ENCODE measurements at places on chromosomes 7 and 10.

DNA sequence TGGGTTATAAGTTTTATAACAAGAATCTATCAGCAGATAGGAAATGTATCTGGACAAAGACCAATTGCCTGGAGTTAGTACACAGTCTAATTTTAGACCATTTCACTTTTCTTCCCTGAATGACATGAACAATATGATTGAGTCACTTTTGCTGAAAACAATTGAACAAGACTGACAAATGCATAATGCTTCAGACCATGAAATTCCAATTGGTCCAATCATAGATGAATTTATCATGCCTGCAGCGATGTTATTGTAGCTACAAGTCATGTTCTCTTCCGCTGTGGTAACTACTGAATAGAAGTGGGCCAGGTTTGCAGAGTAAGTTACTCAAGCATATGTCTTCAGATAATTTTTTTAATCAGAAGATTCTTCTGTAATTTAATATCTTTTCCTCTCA is 73.4 kb downstream of the VSTM2A start:
- DNase-seq: no peak

DNA sequence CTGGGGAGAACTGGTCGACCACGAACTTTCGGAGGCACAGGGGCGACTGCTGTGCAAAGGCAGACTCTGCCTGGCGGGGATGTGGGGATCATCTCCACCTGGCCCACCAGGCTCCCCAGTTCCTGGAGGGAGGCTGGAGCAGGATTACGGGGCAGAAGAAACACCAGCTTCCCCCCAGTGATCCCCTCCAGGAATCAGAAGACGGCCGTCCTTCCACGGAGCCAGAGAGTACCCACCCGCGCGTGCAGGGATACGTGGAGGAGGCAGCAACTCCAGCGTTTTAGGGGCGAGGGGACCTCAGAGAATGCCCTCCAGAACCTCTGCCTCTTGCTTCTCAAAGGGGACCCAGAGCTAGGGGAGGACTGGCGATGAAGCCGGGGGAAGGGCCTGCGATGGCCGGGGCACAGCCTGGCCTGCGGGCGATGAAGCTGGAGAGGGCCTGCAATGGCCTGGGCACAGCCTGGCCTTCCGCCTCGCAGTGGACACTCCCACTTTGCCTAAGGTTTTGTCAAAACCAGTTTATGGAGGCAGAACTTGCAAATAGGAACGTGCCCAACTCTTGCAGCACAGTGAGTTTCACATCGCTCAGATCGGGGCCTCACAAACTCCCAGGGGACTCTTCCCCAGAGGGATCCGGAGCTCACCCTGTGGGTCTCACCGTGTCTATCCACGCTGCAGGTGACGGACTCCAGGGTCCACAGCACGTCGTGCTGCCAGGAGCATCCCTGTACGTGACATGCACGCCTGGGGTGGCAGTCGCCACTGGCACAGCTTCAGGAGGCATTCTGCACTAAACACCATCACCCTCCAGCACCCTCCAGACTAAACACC is 77.9 kb upstream of the PDGFA start:
- no peak for DNase-seq

DNA sequence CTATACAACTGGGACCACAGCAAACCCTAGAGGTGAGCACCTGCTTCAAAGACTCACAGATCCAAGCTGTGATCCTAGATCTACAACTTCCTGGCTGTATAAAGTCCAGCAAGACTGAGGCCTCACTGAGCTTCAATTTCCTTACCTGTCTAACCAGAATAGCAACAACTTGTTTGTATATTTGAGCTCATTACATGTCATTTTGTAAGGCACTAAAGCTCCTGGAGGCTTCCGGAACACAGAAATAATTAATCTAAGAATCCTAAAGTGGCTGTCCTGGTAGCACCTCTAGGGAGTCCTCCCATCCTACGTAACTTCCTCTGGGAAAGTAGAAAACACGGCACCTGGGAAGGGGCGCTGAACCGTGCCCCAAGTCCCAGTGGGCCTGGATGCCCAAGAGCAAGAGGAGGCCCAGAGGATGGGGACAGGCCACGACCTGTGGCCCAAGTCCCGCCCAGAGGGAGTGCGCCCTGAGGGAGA is 39.4 kb downstream of the HK1 start:
- DNase-seq: no peak

GRCh38 chr7:5388905-5389433 is 34.7 kb downstream of the TNRC18 start:
- DNase-seq: no peak

GRCh38 chr7:17236171-17236570 is 62.3 kb upstream of the AHR start:
- DNase-seq: no peak

DNA sequence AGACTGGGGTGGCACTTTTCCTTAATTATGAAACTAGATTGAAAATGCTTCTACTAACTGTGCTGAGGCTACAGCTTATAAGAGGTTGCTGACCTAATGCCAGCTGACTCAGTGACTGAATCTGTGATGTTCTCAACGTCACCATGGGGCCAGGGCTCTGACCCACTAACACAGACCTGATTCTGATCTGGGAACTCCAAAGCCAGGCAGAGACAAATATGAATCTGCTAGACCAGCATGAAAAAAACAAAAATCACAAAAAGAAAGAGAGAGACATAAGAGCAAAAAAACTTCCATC is 16.1 kb downstream of the USP6NL start:
- no peak for DNase-seq

DNA sequence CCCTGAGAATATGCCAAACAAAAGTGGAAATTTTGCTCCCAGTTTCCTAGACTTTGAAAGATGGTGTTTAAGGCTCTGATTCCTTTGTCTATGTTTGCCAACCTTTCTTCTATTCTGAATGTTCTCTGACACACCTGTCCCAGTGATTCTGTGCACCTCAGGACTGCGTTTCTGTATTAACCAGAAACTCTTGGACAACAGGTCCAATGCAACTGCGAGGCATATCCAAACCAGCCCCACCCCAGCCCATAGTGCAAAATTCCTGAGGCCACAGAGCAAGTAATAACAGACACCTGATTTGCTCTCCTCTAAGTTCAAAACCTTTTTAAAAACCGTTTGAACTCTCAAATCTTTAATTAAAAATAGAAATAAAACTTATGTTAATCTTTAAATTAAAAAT is 37.0 kb upstream of the MSRB2 start:
- DNase-seq: no peak

DNA sequence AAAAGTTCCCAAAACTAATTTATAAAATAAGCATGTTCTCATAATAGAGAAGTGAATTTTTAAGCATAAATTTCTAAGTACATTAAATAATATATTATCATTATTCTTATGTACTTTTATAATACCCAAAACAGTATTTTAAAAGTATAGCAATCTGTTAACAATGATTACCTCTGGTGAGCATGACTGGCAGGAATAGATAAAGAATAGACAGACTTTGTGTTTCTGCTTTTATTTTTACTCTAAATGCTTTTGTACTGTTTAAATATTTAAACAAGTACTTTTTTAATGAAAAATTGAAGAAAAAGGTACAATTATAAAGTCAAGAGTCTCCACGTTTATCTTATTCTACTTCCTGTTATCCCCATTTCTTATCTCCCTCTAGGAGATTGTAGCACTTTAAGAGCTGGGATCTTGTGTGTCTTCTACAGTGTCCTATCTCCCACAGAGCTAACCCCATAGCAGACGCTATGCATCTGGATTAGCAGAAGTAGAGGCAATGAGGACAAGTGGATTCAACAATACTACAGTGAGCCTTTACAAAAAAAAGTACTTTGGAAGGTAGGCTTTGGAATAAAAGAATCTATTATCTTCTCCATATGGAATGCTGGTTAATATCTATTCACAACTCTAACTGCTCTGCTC is 42.9 kb downstream of the IDE start:
- DNase-seq: no peak

DNA sequence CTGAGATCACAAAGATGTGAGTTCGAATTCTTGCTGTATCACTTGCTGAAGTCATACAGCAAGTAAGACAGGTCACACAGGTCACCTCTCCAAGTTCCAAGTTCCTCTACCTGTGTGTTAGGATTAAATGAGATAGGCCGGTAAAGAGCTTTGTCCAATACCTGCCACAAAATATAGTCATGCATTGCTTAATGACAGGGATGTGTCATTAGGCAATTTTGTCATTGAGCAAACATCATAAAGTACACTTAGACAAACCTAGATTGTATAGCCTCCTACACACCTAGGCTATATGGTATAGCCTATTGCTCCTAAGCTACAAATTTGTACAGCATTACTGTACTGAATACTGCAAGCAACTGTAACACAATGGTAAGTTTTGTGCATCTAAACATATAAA is 469.4 kb downstream of the KCNMA1 start:
- DNase-seq: no peak

DNA sequence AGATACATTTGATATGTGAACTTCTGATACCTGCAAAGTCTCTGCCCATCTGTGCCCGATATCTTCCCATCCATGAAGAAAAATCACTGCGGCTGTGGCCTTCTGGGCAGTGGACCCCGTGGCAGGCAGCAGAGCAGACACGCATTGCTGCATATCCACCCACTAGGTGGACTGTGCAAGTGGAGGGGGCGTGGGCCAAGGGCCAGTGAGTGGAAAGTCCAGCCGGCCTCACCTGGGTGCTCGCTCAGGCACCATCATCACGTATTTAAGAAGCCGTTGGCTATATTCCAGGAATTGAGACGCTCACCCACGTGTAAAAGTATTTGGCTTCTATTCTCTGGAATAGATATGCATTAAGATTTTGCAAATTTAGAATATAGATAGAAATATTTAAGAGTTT is 30.8 kb upstream of the SLC13A1 start:
- no peak for DNase-seq
